ENCODE measurements at places on chromosomes 16 and 17.
A peak's percentile ranks its signal among the peaks of the same experiment; 100 is the strongest.

GRCh38 chr17:67818110-67819002 lies 6.9 kb upstream of the BPTF start:
- H3K4me1 ChIP-seq = no peaks in the 10 kb centered on the region
- no peaks in the 10 kb centered on the region for H3K27me3 ChIP-seq
- DNase-seq = no peak
- no peaks in the 10 kb centered on the region for H3K36me3 ChIP-seq
- H3K27ac ChIP-seq = no peak overlapping the region

GRCh38 chr17:18045691-18046350 lies 6.6 kb downstream of the GID4 start:
- no peaks in the 10 kb centered on the region for H3K27me3 ChIP-seq
- H3K4me3 ChIP-seq = no peak overlapping the region
- H3K36me3 ChIP-seq = peaks cover 37% of the 10 kb centered on the region

GRCh38 chr16:50266337-50267091 lies at the start of gene ADCY7:
Gene ADCY7 (plus strand): TSS chr16:50266551. CDS start chr16:50288180, 21,629 bp downstream.
- DNase-seq = peak; percentile 84
- peaks cover 60% of the 10 kb centered on the region for H3K4me1 ChIP-seq
- H3K4me3 ChIP-seq = peak within 1 kb of the TSS; percentile 58
- H3K36me3 ChIP-seq = no peaks in the 10 kb centered on the region
- H3K27me3 ChIP-seq = no peaks in the 10 kb centered on the region

DNA sequence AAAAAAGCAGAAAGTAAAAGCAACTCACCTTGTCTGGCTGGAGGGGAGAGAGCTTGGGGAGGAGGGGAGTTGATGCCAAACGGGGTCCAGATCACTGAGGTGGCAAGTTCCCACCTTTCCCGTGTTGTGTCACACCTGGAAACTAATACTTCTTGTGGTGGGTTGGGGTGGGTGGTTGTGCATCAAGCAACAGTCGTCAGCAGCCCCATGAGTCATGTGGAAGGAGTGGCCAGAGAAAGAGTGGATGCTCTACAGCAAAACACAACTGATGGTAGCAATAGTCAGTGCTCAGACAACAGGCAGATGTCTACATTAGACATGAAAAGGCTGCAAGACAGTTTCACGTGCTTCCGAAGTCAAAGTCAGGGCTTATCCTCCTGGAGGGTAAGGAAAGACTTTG lies 35.4 kb downstream of the ARSG start:
- H3K4me1 ChIP-seq = no peaks in the 10 kb centered on the region
- H3K4me3 ChIP-seq = no peak overlapping the region
- H3K27ac ChIP-seq = no peak overlapping the region

DNA sequence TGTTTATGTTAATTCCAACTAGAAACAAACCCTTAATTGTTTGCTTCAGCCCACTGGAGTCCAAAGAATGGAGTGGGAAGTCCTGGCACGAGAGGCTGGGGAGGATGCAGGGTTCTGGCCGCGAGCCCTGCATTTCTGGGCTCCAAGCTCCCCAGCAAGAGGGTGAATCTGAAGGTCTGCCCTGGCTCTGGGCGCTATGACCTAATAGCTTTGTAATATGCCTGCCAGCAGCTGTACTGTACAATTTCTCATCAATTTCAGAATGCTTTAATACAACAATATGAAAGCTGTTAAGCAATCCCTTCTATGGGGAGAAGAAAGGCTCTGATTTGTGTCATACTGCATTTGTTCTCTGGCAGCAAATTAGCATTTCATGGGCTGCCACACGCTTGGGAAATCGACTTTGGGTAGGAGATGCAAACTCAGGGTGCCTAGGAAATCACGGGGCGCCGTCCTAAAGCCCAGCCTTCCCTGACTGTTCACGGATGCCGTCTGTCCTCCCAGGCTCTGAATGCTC lies 43.8 kb downstream of the NDEL1 start:
- DNase-seq = no peak
- no peak overlapping the region for H3K4me3 ChIP-seq
- no peak overlapping the region for H3K27ac ChIP-seq
- peaks cover 11% of the 10 kb centered on the region for H3K4me1 ChIP-seq

DNA sequence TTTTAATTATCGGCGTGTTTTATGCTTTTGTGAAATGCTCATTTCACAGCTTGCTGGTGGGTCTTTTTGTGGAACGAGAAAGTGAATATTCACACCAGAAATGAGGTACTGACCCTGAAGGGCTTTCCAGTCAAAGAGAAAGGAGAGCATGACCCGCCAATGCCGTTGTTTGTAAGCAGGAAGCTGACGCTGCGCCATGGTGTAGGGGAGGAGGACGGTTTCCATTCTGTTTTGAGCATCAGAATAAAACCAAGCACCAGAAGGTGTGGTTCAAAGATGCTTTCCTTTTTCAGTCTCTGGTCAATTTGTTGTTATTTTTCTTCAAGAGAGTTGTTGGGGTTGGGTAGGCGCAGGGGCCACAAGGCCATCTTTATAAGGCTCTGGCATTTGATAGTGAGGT lies 669.3 kb downstream of the WWOX start:
- H3K36me3 ChIP-seq = no peaks in the 10 kb centered on the region
- no peak overlapping the region for H3K27ac ChIP-seq
- no peak overlapping the region for H3K4me3 ChIP-seq

DNA sequence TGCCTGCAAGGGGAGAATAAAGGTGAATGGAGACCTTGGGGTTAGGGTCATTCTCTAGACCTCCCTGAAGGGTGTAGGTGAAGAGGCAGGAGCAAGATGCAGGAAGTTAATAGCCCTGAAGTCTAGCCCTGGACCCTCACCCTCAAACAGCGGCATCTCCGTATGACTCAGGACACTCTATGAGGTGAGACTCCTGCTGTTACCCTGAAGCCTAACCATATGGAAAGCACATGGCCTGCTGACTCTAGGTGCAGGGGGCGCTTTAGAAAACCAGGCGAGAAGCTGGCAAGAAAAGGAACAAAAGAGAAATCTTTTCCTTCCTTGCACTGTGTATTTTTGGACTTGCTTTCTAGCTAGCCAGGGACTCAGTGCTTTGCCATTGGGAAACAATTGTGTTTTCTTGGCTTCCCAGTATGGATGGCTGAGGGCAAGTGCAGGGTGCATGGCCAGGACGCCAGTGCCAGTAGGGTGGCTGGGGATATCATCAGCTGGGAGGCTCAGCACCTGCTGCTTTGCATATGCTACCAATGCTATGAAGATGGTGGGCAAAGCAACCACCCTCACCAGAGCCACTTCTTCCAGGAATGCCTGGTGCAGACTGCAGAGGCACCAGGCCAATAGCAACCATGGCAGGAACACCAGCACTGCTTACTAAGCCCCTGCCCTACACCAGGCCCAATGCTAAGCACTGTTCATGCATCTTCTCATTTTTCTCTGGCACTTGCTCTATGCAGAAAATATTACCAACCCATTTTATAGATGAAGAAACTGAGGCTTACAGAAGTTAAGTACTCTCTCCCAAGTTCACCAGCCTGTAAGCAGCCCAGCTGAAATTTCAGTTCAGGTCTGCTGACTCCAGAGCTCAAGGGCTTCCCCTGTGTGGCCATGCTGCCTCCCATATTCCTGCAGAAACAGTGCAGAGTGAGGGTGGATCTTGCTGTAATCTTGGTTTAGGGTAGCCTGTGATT lies 425.1 kb downstream of the SLC39A11 start:
- H3K4me1 ChIP-seq = no peaks in the 10 kb centered on the region
- H3K27me3 ChIP-seq = no peaks in the 10 kb centered on the region
- no peak overlapping the region for H3K27ac ChIP-seq
- no peak for DNase-seq

- no peaks in the 10 kb centered on the region for H3K36me3 ChIP-seq
- no peak overlapping the region for H3K4me3 ChIP-seq
- no peaks in the 10 kb centered on the region for H3K27me3 ChIP-seq
- no peak overlapping the region for H3K27ac ChIP-seq
- H3K4me1 ChIP-seq = peaks cover 3% of the 10 kb centered on the region
These were observed 22.2 kb downstream of the MYL4 start for GRCh38 chr17:47231334-47231733.

GRCh38 chr17:13594762-13595598 lies 6.7 kb downstream of the HS3ST3A1 start:
- H3K27ac ChIP-seq = no peak overlapping the region
- no peaks in the 10 kb centered on the region for H3K36me3 ChIP-seq
- DNase-seq = peak; percentile 52
- no peaks in the 10 kb centered on the region for H3K4me1 ChIP-seq
- peaks cover 24% of the 10 kb centered on the region for H3K27me3 ChIP-seq

DNA sequence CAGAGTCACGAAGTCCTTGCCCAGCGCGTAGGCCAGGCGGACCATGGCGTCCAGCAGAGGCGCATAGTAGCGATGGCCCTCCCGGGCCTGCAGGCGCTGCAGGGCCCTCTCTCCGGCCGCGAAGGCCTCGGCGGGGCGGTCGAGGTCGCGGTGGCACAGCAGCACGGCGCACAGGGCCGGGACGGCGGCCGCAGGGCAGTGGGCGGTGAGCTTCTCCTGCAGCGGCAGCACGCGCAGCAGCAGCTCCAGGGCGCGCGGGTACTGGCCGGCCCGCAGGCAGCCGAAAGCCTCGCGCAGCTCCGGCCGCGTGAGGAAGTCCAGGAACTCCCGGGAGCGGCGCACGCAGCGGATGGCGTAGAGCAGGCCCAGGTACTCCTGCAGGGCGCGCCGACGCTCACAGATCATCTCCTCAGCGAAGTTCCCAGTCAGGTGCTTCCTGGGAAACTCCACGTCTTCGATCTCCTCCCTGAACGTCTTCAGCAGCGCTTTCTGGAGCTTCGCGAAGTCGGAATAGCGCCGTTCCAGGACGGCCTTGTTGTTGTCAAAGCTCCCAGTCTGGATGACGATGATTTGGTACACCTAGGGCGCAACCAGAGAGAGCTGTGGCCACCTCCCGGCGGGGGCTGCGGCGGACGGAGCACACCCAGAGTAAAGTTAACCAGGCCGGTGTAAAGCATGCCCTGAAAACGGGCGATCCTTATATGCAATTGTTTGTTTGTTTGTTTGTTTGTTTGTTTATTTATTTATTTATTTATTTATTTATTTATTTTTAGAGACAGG lies 7.4 kb downstream of the SNX20 start:
- no peak overlapping the region for H3K27ac ChIP-seq
- no peaks in the 10 kb centered on the region for H3K27me3 ChIP-seq
- peak; percentile 45 for DNase-seq
- H3K4me1 ChIP-seq = peaks cover 8% of the 10 kb centered on the region
- H3K4me3 ChIP-seq = no peak overlapping the region
- H3K36me3 ChIP-seq = peaks cover 18% of the 10 kb centered on the region

DNA sequence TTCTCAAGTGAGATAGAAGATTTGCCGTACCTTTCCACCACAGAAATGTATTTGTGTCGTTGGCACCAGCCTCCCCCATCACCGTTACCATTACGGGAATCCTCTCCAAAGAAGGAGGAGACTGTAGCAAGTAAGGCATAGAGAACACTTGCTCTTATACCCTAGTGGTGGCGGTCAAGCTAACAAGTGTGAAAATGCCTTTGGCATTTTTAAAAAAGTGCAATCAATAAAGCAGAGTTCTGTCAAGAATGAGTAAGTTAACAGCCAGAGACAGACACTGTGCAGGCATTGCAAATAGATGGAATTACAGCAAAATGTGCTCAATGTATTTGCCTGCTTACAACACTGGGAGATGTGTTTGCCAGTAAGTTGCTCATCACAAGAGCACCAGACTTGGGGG lies 7.7 kb downstream of the MSL1 start:
- H3K4me3 ChIP-seq = no peak overlapping the region
- peak overlapping the region; percentile 24 for H3K27ac ChIP-seq
- no peaks in the 10 kb centered on the region for H3K27me3 ChIP-seq

DNA sequence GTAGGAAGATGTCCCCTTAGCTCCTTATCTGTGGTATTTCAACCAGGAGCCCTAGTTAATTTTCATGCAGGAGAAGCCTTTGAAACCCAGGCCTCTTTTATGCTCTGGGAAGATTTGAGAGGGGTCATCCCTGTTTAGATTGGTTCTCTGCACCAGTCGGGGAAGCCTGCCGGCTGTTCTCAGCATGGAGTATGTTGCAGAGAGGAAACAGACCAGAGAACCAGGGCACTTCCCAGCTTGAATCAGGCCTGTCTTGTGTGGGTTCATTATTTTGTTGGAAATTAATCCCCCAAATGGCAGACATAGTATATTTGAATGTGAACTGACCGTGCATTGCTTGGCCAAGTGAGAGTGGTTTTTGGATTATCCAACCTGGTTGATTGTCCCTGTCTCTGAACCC lies 1082.1 kb upstream of the RBFOX1 start:
- H3K27me3 ChIP-seq = no peaks in the 10 kb centered on the region
- DNase-seq = no peak
- no peak overlapping the region for H3K27ac ChIP-seq
- H3K4me3 ChIP-seq = no peak overlapping the region

GRCh38 chr17:40175928-40176753 lies 1.1 kb upstream of the RAPGEFL1 start:
- peaks cover 48% of the 10 kb centered on the region for H3K36me3 ChIP-seq
- H3K27me3 ChIP-seq = no peaks in the 10 kb centered on the region
- H3K4me1 ChIP-seq = peaks cover 15% of the 10 kb centered on the region

DNA sequence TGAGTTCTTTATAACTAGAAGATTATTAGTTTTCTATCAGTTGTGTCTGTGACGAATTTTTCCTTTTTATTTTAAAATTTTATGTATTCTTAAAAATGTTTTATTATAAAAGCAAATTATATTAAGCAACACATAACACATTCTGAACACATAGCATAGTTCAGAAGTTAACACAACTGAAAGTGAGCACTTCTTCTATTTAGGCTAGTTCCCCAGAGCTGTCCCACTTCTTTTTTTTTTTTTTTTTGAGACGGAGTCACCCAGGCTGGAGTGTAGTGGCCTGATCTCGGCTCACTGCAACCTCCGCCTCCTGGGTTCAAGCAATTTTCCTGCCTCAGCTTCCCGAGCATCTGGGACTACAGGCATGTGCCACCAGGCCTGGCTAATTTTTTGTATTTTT lies 37.7 kb upstream of the ALDH3A2 start:
- DNase-seq = no peak
- no peaks in the 10 kb centered on the region for H3K36me3 ChIP-seq
- H3K4me3 ChIP-seq = no peak overlapping the region
- no peaks in the 10 kb centered on the region for H3K4me1 ChIP-seq
- no peak overlapping the region for H3K27ac ChIP-seq
- H3K27me3 ChIP-seq = no peaks in the 10 kb centered on the region

GRCh38 chr17:65750631-65751115 lies 189.2 kb upstream of the AXIN2 start:
- H3K27me3 ChIP-seq = no peaks in the 10 kb centered on the region
- H3K4me1 ChIP-seq = peaks cover 26% of the 10 kb centered on the region
- H3K4me3 ChIP-seq = no peak overlapping the region

- H3K36me3 ChIP-seq = peaks cover 9% of the 10 kb centered on the region
- peaks cover 4% of the 10 kb centered on the region for H3K4me1 ChIP-seq
- H3K27ac ChIP-seq = no peak overlapping the region
These were observed 35.2 kb downstream of the LRRC75A start for GRCh38 chr17:16456742-16457316.

GRCh38 chr16:50011707-50012106 lies 13.3 kb upstream of the CNEP1R1 start:
- DNase-seq = no peak
- no peaks in the 10 kb centered on the region for H3K27me3 ChIP-seq
- H3K4me1 ChIP-seq = no peaks in the 10 kb centered on the region
- H3K4me3 ChIP-seq = no peak overlapping the region
- no peak overlapping the region for H3K27ac ChIP-seq

GRCh38 chr16:54875443-54875842 lies 55.2 kb upstream of the IRX5 start:
- no peak overlapping the region for H3K27ac ChIP-seq
- no peak for DNase-seq
- H3K4me3 ChIP-seq = no peak overlapping the region
